Small intestine (tissue), 16 donors: ENCODE measurements at places on chromosomes 3 and 15.

DNA sequence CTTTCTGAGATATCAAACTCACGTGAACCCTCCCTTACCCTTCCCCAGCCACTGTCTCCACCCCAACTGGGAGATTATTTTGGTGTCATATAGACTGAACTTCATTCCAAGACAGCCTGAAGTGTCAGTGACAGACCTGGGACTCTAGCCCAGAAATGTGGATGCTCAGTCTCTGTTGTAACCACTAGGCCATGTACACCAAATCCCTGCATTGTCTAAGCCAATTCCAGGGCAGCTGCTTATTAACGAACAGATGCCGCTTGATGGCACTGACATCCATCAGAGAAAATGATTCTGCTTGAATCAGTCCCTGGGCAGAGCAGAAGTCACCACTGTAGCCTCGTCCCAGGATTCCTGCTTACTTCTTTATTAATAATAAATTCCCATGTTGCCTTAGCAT is 305.5 kb downstream of the GRM7 start:
- DNase-seq: no peak

GRCh38 chr15:83320404-83320803 is 35.9 kb upstream of the BNC1 start:
- no peak for DNase-seq

- no peak for DNase-seq
Observed at GRCh38 chr3:128971421-128972100, 22.3 kb downstream of the CFAP92 start.

DNA sequence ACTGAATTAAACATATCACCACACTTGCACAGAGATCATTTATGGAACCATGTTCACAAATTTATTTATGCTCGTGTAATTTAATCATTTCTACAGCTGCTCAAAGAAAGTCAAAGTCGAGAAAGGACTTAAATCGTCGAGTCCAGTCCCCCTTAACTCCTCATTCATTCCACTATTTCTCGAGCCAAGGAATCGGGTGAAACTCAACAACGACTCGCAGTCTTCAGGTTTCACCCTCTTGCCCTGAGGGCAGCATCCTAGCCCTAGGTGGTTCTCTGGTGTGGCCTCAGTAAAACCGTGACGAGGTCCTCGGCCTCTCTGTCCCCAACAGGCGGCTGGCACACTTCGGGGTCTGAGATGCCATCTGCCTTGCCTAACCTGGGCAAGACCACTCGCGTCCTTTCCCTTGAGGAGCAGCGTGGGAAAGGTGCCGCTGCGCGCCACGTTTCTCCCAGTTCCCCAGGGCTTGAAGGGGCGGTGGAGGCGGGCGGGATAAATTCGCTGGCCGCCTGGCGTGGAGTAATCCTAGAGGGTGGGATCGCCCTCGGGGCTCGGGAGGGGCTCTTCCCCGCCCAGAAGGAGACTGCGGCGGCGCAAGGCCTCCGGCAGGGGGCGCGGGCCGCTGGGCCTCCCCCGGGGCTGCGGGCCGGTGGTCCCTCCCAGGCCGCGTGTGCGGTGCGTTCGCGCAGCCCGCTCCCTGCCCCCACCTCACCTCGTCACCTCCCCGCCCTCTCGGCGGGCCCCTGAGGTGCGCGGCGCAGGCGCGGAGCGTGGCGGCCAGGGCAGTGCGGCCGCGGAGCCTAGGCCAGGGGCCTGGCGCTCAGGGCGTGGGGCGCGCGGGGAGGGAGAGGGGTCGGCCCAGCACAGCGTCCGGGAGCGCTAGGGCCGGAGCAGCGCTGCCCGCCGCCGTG is at the start of gene ZNF639:
Gene ZNF639 (plus strand): TSS at position 746 of the 911 bp plus-strand sequence. CDS start 5,263 bp downstream, outside the sequence.
- DNase-seq: peak; percentile 66

DNA sequence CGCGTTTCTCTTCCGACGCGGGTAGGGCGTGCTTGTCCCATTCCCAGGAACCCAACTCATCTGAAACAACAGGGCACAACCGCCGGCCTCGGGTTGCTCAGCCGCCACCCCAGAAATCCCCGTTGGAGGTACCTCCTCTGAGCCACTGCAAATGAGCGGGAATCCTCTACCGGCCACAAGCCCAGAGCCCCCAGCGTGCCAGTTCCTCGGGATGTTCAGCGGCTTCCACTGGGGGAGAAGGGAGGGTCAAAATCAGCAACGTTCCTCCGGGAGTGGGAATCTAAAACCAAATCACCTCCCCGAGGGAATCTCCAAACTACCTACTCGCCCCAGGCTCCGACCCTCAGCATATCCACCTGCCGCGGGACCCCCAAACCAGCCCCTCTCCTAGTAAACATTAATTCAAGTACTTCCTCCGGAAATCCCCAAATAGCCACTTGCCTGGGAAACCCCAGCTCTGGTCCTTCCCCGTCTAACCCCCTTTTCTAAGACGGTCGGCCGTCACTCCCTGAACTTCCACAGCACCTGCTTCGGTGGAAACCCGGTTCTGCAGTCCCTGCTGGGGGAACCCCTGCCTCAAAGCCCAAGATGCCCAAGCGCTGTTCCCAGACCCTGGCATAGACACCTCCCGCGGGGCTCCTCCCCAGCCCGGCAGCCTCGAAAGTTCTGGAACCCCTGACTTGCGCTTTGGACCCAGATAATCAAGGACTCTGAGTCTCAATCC is 887 bp downstream of the OXTR start:
- DNase-seq: no peak

- no peak for DNase-seq
Observed at GRCh38 chr15:45585069-45585791, 1.9 kb upstream of the BLOC1S6 start.

- DNase-seq: no peak
Observed at GRCh38 chr3:21979706-21980105, 228.7 kb upstream of the ZNF385D start.

DNA sequence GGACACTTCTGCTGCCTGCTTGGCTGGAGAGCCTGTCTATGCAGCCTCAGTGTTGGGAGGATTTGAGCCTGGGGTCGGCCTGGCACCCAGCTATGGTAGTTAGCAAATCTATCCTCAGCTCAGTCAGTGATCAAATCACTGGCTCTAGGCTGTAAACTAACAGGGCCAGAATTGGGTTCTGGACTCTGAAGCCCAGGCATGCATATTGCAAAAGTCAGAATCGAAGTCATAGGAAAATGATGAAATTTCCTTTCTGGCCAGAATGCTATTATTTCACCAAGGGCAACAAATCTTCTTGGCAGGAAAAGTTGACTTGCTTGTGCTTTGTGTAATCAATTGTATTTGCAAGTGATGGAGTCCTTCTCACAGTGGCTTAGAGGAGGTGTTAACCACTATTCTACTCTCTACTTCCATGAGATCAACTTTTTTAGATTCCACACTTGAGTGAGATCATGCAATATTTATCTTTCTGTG is 482.6 kb upstream of the TPRG1 start:
- DNase-seq: no peak

DNA sequence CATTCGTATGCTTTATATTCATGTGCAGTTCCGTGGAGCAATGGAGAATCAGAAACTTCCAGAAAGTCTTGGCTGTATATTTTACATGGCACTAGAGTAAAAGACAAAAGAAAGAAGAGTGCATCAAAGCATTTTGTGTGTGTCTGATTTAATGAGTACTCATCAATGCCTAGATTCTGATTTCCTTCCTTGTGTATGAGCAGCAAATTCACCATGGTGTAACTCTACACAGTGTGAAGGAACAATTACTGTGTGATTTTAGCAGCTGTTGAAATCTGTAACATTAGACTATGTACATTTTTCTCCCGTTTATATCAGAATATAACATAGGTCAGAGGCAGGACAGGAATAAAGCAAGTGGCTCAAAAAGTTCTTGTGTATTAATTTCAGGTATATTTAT is 102.0 kb upstream of the TSC22D2 start:
- DNase-seq: no peak

- no peak for DNase-seq
Observed at GRCh38 chr3:49020330-49021212, 1.4 kb upstream of the NDUFAF3 start.

DNA sequence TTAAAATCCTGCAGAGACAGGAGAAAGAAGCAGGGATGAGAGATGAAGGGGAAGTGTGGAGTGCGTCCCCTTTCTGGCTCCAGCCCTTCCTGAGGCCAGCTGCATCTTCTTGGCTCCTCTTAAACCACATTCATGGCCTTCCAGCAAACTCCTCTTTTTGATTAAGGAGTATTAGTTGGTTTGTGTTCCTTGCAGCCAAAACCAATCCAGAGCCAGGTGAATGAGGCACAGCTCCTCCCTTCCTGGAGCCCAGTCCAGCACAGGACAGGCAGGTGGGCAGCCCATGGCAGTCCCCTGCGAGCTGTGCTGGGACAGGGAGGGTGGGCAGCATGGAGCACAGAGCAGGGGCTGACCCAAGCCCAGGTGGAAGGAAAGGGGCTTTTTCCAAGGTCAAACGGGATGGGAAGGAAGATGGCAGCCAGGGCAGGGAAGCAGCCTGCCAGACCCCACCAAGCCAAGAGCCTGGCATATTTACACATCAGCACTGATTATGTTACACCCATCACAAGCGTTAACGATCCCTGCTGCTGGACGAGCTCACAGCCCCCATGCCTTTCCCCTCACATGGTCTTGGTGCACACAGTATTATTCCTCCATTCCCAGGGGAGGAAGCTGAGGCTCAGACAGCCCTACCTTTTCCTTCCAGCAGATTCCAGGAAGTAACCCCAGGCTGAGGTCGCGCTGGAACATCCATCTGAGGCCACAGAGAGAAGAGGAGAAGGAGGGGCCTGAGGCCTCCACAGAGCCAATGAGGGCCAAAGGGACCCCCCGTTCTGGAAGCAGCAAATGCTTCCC is 175.6 kb downstream of the SMAD6 start:
- DNase-seq: no peak

DNA sequence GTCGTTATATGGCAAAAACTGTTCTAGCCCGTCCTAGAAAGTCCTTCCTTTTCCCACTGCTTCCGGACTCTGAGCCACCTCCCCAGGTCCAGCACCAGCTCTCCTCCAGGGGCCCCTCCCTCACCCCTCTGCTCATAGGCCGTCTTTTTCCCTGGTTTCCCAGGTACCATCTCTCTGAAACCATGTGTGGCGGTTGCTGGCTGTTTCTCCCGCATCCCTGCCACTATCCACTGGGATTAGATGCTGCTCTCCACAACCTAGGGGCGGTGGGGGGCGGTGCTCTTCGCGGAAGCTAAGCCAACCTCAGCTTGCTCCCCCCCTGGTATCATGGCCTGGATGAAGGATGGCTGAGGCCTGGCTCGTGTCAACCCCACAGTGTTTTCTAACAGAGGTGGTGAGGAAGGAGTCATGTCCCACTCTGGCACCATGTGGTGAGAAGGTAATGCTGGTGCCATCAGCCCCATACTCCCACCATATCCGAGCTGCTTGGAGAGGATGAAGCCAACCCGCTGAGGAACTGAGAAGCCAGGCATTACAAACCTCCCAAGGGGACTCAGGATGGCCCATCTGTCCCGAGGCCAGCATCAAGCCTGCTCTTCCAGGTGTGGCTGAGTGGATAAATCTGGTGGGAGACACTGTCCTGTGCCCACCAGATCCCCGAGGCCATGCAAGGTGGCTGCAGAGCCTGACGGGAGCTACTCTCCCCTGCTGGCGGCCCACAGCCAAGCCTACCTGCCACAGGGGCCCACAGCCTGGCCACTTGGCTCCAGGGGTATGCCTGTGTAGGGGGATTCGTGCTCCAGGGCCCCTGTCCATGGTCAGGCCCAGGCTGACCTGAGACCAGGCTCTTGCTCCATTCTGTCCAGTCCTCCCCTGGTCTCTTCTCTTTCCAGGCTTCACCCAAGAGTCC is 27.9 kb upstream of the SLC41A3 start:
- no peak for DNase-seq

DNA sequence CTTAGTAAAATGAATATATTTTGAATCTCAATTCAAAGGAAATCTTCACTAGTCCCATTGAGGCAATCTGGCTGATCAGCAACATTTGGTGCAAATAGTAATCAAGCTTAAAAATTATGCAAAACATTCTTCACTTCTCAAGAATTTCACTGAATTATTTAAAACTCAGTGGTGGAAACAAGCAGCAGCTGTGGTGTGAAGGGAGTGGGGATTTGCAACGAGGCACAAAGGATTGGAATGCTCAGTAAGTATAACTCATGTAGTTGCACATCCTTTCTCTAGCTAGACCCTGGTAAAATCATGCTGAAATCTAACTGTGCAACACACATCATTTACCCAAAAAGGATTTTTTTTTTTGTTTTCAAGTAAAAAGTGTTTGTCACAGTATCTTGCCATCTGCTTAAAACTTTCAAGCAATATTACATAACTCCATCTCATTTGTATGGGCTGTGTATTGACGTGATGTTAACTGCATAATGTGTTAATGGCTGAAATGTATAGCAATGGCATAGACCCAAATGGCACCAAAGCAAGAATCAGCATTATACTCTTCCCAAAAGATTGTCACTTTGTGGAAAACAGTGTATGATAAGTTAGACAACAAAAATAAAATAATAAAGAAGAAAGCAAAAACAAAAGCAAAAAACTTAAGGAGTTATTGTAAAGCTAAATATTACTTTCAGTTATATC is 816.6 kb downstream of the EPHA3 start:
- no peak for DNase-seq

- no peak for DNase-seq
Observed at GRCh38 chr3:170863816-170864215, 6.2 kb downstream of the RPL22L1 start.

- DNase-seq: no peak
Observed at GRCh38 chr15:92565351-92566125, 90.0 kb downstream of the FAM174B start.

GRCh38 chr3:84987706-84988504 is 29.1 kb downstream of the CADM2 start:
- no peak for DNase-seq

GRCh38 chr3:182325213-182325950 is 467.9 kb upstream of the ATP11B start:
- DNase-seq: no peak

DNA sequence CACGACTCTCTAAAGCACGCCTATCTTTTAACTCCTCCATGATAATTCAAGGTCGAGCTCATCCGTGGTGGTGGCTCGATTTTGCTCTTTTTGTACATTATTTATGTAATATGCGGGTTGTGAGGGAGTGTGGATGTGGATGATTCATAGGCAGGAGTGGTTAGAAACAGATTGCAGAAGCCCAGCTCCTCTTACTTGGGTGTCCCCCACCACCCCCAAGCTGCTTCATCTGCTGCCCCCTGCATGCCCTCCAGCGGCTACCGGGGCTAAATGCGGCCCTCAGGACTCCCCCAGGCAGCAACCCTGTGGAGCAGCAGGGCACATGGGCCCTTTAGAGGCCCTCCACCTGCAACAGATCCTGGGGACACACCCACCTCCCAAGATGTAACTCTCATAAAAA is 111.5 kb upstream of the SELENOK start:
- DNase-seq: no peak

DNA sequence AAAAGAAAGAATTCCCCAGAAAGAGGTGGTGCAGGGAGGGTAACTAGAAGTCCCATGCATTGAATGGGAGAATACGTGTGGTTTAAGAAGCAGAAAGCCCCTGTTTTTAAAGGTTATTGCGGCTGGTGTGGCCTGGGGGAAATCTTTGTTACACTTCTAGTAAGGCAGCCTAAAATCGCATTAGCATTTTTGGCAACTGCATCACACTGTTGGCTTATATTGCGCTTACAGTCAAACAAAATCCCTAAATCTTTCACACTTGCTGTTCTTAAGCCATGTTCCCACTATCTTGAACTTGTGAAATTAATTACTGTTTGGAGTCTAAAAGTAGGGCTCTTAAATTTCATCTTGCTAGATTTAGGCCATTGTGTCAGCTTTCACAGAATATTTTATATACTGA is 66.0 kb upstream of the GOLIM4 start:
- no peak for DNase-seq
